Fibroblast of lung (primary cell): ENCODE measurements at places on chromosomes 11 and 22.
A peak's percentile ranks its signal among the peaks of the same experiment; 100 is the strongest.

GRCh38 chr22:34966980-34967565, 98.9 kb upstream of the ISX start:
- peak; percentile 41 for DNase-seq

DNA sequence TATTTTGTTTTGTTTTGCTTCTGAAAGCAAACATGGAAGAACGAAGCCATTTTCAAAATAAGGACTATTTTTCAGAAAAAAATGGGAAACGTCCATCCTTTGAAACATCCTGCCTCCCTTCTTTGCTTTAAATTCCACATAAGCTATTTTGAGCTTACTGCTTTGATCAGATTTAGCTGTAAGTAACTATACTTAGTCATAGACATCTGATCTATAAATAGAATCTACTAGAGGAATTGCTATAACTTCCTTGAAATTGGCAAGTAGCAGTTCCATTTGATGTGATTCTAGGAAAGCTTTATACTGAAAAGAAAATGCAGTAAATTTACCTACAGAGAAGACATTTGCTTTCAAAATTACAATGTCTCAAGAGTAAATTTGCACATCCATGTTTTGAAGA, 305.8 kb downstream of the TTC28 start:
- peak; percentile 52 for DNase-seq

DNA sequence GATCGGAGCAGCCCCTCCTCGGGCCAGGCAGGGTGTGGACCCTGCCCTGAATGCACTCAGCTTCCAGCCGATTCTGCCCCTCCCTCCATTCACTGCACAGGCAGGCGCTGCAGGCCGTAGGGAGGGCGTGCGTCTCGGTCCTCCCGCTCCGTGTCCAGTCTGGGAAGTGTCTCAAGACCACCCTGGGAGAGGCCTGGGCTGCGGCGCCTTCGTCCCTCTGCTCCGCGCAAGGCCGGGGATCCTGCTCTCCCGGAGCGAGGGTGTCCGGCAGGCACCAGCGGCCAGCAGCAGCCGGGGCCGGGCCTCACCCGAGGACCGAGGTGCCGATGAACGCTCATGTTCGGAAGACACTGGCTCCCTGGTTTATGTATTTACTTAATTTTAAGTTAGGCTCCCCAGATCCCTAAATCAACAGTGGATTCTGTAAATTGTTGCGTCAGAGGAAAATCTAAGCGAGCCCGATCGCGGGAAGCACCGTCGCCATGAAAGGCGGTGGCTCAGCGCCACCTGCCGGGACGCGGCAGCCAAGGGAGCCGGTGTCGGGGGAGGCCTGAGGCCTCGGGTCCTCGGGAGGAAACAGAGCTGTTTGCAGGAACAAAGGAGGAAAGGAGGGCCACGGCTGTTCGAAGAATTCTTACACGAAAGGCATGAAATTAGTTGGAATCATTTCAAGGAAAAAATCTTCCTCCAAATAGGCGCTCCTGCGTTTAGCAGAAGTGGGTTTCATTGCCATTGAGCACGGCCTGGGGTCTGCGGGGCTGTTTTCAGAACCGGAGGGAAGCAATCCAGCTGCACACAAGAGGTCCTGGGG, 195.3 kb downstream of the BRD1 start:
- peak; percentile 52 for DNase-seq

DNA sequence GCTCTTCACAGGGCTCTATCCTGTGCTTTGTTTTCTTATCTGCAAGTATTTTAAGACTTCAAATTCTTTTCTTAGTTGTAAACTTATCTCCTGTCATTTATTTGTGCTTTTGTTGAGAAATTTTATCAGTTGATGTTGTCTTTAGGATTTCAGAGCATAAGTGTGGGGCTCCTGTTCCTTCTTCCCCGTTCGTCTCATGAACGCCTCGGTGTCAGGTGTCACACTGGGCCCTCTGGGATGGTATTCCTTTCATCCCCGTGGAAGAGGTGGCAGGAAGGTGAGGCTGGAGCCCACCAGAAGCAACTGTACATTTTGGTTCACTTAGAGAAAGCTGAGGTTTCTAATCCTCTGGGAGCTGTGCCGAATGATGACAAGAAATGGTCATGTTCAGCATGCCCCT, 17.9 kb downstream of the NADSYN1 start:
- DNase-seq, result no peak

DNA sequence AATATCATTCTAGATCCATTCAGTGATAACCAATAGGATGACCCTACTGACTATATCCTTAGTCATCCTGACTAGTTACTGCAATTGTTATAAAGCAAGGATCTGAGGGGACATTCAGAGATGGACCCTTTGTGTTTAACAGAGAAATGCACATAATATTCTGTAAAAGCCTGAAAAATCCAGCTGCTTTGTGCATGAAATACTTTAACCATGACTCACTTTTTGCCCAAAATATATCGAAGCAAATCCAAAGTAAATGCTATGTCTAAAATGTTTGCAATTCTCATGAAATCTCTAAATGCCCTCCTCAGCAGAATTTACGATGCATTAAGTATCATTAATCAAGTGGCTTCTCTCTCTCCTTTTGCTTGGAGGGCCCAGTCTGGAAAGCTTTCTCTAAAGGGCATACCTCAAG, 178.8 kb upstream of the MTMR2 start:
- DNase-seq, result peak; percentile 78

GRCh38 chr11:13552784-13553183, 57.0 kb upstream of the PTH start:
- DNase-seq, result no peak
